ENCODE measurements at places on chromosomes 1 and 21.

- DNase-seq, result peak; percentile 10
Measured at GRCh38 chr1:171984850-171985485, 143.7 kb downstream of the DNM3 start.

GRCh38 chr21:45516671-45517151 is 25.5 kb downstream of the SLC19A1 start:
- no peak for DNase-seq

DNA sequence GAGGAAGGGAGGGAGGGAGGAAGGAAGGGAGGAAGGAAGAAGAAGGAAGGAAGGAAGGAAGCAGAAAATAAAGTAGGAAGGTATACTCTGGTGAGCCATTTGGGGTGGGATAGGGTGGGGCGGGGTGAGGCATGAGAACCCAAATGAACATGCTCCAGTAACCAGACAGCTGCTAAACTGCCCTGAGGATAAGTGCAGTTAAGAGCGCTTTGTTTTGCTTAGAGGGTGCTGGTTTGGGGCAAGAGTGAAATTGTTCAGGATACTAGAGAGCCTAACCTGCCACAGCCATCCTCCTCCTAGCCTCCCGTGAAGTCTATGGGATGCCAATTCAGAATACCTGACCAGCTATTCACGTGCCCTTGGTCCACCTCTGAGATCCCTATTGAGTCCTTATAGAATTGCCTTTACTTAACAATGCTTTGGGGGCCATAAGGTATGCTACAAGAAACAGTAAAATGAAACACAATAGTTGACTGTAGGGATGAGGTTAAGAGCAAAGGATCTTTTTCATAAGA is 59.0 kb upstream of the ATF3 start:
- DNase-seq, result no peak

GRCh38 chr1:35428360-35428759 is 128.8 kb downstream of the KIAA0319L start:
- no peak for DNase-seq

DNA sequence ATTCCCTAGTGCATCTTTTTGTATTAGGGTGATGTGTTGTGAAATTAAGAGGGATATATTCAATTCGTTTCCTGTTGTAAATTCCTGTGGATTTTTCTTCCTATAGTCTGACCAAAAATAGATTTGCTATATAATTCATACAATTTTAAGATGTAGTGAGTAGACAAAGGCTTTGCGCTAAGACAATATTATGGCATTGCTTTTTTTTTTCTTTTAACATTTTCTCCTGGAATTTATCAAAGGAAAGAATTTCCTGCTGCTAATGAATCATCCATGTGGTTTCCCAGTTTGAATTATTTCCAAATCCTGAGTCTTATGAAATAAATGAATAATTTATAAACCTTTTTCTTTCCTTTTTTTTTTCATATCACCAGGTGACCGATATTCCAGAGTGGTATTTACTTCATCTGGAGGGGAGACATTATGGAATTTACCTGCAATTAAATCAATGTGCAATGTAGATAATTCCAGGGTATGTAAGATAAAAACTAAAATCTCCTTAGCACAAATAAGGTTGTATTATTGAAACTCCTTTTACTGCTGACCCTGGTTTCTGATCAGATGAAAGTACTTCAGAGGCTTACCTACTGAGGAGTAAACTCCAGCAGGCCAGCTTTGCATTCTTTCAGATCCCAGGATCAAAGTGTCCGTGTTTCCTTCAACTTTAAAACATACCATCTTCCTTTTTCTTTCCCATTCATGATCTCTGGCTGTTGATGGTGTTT is 148.4 kb downstream of the TLR5 start:
- no peak for DNase-seq

GRCh38 chr1:22665752-22666151 is 12.7 kb downstream of the C1QB start:
- DNase-seq, result peak; percentile 34

DNA sequence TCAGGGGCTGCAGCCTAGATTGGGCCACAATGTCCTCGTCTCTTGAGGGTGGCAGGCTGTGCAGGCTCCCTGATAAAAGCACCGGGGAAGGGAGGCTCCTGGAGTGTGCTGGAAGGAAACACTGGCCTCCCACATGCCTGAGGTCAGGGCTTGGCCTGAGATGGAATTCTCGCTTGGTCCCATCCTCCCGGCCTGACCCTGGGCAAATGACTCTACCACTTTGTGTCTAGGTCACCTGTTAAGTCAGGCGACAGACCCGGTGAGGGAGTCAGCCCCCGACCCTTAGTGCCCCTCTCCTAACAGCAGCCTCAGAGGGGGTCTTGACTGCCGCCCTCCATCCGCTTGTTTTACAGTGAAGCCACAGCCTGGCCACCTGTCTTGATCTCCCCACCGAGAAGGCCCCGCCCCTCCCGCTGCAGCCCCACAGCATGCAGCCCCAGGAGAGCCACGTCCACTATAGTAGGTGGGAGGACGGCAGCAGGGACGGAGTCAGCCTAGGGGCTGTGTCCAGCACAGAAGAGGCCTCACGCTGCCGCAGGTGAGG is 2.5 kb downstream of the SMIM1 start:
- no peak for DNase-seq

DNA sequence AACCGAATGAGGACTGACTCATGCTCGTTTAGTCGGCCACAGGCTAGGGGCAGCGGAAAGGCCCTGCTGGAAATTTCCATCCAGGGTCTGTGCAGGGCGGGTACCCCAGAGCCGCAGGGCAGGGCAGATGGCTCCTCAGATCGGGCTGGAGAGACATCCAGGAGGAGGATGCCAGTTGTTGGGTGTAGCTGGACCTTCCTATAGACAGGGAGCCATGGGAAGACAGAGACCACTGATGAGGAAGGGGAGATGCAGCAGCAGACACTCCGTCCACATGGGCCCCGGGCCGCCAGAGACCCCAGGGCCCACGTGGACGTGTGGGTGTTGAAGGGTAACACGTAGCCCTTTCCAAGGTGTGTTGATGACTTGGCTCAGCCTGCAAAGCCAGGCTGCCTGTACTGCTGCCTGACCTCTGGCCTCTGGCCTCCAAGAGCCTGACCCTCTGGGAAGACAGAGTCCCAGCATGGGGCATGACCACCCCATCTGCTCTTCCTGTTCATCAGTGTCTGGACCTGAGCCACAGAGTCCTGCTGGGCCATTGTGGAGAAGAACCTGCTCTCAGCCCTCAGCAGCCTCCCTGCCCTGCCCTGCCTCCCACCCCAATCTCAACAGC is 4.8 kb downstream of the GNG4 start:
- DNase-seq, result no peak

- no peak for DNase-seq
Measured at GRCh38 chr1:18099026-18099425, 8.6 kb upstream of the IGSF21 start.

DNA sequence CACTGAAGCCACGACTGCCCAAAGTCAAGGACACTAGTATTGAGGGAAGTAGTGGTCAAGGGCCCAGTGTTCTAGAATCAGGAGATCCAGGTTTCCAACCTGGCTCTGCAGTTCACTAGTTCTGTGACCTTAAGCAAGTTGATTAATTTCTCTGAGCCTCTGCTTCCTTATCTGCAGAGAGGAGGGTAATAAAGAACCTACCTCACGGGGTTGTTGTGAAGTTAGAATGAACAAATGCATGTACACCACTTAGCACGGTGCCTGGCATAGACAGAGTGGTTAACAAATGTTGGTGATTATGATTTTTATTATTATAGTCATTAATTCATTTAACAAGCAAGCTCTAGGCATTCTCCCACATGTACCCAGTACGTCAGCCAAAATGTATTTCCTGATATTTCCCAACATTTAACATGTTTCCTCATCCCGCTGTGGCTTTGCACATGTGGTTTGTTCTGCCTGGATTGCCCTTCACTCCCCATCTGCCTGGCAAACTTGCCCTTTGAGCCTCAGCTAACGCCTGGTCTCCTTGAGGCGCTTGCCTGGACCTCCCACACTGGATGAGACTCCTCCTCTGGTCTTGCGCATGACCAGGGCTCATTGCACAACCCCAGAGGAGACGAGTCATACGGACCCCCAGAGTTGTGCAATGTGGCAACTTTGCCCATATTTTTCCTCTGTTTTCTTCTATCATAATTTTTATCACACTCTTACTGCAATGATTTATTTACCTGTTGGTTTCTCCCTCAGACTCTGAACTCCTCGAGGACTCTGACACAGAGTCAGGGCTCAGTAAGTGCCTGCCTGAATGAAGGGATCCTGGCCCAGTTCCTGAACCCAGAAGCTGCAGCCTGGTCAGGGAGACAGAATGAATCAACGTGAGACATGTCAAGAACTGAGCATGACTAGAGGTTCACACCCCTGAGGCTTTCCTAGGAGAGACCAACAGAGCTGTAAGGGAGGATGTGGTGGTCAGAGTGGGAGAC is 20.7 kb upstream of the MFSD2A start:
- peak; percentile 75 for DNase-seq

GRCh38 chr1:50699795-50700194 is 260.3 kb downstream of the FAF1 start:
- no peak for DNase-seq

- DNase-seq, result no peak
Measured at GRCh38 chr21:35135481-35135880, 86.4 kb upstream of the RUNX1 start.

- DNase-seq, result no peak
Measured at GRCh38 chr1:117473063-117473462, 105.8 kb downstream of the MAN1A2 start.

DNA sequence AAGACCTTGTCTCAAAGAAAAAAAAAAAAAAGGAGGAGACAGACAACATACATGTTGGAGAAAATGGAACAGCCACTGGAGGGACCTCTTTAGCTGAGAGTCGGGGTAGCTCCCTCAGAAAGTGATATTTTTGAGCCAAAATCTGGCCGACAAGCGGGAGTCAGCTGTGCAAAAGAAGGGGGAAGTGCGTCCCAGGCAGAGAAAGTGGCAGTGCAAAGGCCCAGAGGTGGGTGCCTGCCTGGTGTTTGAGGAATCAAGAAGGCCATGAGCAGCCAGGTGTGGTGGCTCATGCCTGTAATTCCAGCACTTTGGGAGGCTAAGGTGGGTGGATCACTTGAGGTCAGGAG is 6.1 kb upstream of the CROCC start:
- DNase-seq, result no peak

GRCh38 chr1:98260839-98261238 is 340.0 kb upstream of the DPYD start:
- no peak for DNase-seq

- DNase-seq, result no peak
Measured at GRCh38 chr1:228809621-228810394, 74.5 kb downstream of the RHOU start.

DNA sequence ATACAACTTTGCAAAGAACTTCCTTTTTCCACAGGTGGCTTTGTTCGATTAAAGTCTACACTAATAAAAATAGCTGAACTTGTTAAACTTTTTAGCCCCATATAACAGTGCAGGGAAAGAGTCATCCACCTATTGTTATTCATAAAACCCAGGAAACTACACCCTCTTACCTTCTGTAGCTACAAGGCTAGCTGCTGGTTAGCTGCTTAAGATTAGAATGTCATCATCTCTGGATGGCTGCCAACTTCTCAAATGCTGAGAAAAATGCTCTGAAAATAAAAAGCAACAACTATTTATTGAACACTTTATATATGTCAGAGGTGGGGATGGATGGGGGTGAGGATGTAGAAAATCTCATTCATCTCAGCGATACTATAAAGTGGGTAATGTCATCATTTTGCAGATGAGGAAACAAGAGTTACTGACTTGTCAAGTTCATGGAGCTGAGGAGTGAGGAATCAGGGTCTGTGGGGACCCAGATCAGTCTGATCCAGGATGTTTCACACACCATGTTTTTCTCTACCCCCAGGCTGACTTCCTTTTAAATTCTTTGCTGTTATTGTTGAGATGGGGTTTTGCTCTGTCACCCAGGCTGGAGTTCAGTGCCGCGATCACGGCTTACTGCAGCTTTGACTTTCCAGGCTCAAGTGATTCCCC is 17.1 kb downstream of the ATP5PF start:
- no peak for DNase-seq

- DNase-seq, result peak; percentile 62
Measured at GRCh38 chr1:109655615-109656519, at the start of gene GSTM4. Gene GSTM4, plus strand, starts transcription at chr1:109656099. Its CDS starts 291 bp downstream, at chr1:109656390.

GRCh38 chr1:208291923-208292711 is 47.9 kb upstream of the PLXNA2 start:
- DNase-seq, result no peak

DNA sequence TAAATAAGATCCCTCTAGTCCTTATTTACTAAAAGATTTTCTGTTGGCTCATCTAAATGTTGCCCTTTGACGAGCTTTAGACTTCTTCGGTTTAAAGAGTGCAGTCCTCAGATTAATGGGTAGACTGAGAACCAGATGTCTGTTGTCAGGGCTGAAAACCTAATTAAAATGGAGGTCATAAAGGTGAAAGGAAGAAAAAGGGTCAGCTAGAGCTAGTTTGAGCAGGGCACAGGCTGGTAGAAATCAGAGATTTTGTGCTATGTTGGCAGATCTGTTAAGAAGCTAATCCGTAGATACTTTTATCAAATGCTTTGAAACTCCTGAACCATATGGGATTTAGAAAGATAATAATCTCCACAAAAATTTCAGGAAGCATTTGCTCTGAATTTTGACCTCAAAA is 959.0 kb downstream of the PLA2G4A start:
- no peak for DNase-seq

- DNase-seq, result peak; percentile 66
Measured at GRCh38 chr21:36630485-36631206, 68.3 kb upstream of the SIM2 start.

GRCh38 chr1:177632923-177633615 is 336.8 kb downstream of the SEC16B start:
- DNase-seq, result no peak

DNA sequence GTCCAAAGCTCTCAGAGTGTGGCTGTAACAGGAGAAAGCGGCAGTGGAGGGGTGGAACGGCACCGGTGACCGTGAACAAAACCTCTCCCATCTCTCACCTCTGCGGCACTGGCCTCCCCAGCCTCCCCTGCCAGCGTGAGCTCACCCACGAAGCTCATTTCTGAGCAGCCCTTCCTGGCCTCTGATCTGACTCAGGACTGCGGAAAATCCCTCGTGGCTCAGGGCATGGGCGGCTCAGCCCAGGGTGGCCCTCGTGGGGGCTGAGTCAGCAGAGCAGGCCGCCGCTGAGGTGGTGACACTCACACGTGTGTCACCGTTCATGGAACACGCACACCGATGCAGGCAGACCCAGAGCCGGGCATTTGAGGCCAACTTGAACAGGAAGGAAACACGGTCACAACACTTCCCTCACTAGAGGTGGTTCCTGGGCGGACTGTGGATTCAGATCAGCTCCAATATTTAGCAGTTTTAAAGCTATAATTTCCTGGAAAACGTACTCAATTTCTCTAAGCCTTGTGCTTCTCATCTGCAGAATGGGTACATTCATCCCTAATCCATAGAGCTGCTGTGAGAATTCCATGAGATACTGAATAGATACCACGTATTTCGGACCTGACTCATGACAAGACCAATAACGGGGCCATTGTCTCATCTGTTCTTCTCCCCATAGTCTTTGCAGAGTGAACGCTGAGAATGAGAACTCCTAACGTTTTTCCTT is 115.0 kb upstream of the TMPRSS2 start:
- DNase-seq, result no peak

- DNase-seq, result no peak
Measured at GRCh38 chr1:164571333-164571732, 12.3 kb downstream of the PBX1 start.
